ENCODE measurements at places on chromosomes 13 and 19. TPM values are rescaled to one million over a fixed set of nuclear protein-coding genes. Genes with fewer than 3 reads are reported as not detected.

- DNase-seq: no peak
Observed at GRCh38 chr13:107743526-107743925, 471.8 kb downstream of the LIG4 start.

DNA sequence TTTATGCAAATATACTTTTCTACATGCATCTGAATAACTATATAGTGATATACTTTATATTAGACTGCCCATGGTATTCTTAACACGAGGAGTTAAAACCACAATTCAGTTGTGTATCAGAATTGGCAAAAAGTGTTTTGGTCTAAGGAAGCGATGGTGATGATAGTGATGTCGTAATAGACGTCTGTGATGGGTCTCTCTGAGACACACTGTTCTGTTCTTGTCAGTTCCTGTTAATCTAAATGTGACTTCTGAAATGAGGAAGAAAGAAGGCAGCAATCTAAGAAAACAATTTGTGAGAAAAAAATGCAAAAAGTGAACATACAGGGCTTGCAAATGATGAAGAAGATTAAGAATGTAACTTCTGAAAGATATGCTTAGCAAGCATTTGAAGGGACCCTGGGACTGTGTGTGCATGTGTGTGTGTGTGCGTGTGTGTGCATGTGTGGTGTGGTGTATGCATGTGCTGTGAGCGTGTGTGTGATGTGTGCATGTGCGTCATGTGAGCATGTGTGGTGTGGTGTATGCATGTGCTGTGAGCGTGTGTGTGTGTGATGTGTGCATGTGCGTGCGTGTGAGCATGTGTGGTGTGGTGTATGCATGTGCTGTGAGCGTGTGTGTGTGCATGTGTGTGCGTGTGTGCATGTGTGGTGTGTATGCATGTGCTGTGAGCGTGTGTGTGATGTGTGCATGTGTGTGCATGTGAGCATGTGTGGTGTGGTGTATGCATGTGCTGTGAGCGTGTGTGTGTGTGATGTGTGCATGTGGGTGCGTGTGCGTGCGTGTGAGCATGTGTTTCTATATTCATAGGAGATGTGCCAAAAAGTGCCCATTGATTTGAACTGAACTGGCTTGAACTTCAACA lies 131.8 kb downstream of the IRS2 start:
- no peak for DNase-seq

The ZNF580 gene
- total RNA-seq: 111 TPM

GRCh38 chr19:1248786-1249297 lies 459 bp downstream of the MIDN start:
- DNase-seq: peak; percentile 91

- DNase-seq: peak; percentile 8
Observed at GRCh38 chr13:57629821-57630235, 1.7 kb upstream of the PCDH17 start.

The ZNF358 gene
- 10.2 TPM for total RNA-seq

DNA sequence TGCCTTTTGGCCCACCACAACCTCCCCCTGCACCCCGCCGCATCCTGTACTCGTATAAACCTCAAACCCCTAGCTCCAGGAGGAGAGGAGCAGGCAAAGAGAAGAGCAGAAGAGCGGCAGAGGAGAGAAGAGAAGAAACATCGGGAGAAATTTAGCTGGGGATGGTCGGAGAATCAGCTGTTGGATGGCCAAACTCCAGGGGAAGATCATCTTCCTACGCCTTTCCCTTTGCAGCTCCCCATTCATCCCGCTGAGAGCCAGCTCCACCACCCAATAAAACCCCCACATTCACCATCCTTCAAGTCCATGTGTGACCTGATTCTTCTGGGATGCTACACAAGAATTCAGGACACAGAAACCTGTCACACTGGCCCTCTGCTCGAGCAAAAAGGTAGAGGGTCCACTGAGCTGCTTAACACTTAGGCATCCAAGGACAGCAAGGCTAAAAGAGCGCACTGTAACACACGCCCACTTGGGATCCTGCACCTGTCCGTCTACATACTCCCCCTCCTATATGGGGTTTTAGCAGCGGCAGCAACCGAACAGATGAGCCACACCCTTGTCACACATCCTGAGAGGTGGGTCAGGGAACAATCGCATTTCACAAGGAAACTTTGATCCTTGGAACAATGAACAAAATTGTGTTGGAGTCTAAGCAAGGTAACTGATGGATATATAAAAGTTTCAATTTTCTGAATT lies 51.6 kb upstream of the MIR17HG start:
- no peak for DNase-seq

The SCGB2B2 gene
- 0.82 TPM for total RNA-seq

The ZNF208 gene
- total RNA-seq: 3.3 TPM

- no peak for DNase-seq
Observed at GRCh38 chr13:79481685-79482052, 714 bp downstream of the NDFIP2 start.

The APLP1 gene
- not detected for total RNA-seq

DNA sequence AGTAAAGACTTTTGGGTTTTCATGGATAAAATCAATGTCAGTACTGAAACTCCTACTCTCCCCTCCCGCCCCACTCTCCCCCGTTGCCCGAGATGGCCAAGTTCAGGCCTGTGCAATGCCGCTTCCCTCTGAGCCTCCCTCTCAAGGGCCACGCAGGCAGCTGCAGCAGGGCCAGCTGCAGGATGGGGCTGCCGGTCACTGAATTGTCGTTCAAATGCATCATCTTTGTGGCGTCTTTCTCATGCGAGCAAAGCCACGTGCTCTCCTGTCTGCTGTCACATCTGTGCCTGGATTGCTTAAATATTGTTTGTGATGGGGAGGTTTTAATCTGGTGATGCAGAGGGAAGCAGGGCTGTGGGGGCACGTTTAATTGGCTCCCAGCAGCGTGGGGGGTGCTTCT lies 26.6 kb downstream of the SHISA2 start:
- no peak for DNase-seq

DNA sequence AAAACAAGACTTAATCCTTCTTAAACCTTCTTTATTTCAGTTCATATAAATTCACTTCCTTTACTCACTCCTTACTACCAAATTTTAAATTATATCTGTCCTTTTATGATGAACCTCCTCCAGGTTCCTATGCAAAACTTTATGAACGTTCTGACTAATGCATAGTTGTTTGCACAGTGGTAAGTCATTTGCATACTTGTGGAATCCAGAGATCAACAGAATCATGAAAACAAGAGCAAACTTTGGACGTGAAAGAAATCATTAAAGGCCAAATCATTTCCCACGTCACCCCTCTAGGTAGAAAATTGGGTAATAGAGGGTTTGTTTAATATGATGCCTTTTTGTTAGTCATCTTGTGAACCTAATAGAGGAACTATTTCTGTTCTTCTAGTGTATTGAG lies 32.3 kb upstream of the MYCBP2 start:
- no peak for DNase-seq

DNA sequence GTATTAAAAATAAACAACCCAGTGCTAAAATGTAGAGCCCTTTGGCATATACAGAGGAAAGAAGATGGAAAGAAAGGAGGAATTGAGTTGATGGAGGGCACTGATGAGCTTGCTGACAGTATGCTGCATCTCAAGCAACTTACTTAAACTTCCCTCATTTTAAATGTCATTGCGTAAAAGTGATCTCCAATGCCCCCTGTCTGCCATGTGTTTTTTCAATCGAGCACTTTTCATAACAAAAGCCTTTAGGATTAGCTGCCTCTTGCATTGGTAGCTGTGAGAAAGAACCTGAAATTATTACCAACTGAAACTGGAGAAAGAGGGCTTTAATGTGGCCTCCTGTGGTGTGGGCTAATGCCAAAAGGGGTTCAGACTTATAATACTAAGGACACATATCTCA lies 541.6 kb downstream of the SUCLA2 start:
- DNase-seq: no peak

- DNase-seq: no peak
Observed at GRCh38 chr13:104461049-104461448, 1394.8 kb upstream of the SLC10A2 start.

DNA sequence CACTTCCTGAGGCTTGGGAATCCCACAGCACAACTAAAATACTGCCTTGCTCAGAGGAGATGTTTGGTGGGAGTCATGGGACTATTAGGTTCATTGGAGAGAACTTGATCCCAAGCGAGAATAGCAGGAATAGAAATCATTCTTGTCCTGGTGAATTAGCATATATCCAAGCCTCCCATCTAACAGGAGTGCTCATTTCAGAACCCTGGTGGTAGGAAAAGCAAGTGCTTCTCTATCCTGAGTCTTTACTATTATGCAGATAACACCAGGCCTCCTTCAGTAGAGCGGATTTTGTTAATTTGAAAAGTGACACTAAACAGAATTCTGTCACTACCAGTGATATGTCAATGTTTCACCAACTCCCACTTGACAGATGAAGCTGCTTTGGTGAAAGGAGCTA lies 199.5 kb downstream of the ATP8A2 start:
- DNase-seq: no peak

GRCh38 chr19:35042056-35042730 lies 672 bp downstream of the HPN start:
- no peak for DNase-seq

DNA sequence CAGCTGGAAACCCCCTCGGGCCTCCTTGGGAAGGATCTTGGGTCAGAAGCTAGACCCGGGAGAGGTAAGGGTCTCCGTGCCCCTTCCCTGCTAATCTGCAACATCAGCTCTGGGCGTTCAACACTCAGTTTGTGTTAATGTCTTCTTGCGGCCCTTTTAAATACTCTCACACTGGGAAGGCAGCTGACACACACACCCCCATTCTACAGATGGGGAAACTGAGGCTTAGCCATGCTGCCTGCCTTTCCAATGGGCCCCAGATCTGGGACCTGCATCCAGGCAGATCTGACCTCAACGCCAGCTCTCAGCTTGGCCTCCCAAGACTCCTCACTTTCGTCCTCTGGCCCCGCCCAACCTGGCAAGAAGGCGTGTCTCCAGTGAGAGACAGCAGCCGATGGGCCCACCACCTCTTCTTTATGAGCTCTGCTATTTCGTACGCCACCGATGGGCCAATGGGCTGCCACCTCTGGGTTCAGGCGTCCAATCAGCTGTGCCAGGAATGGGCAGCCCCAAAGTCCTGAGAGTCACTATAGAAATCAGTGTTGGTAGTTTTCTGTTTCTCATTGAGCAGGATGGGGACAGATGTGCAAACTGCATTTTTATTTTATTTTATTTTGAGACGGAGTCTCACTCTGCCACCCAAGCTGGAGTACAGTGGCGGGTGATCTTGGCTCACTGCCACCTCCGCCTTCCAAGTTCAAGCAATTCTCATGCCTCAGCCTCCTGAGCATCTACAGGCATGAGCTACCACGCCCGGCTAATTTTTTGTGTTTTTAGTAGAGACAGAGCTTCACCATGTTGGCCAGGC lies 43.8 kb downstream of the DNM2 start:
- no peak for DNase-seq

The TTC9B gene
- not detected for total RNA-seq

- DNase-seq: no peak
Observed at GRCh38 chr13:86710896-86711295, 911.7 kb upstream of the SLITRK6 start.

GRCh38 chr19:15427350-15427700 lies 8.5 kb upstream of the AKAP8L start:
- DNase-seq: no peak

- no peak for DNase-seq
Observed at GRCh38 chr13:81609335-81609734, 1268.4 kb upstream of the SPRY2 start.

The SLC5A5 gene
- total RNA-seq: 2.6 TPM

- DNase-seq: no peak
Observed at GRCh38 chr13:48908381-48909055, 67.2 kb upstream of the FNDC3A start.

GRCh38 chr13:41284512-41285288 lies 21.3 kb upstream of the MTRF1 start:
- DNase-seq: no peak

DNA sequence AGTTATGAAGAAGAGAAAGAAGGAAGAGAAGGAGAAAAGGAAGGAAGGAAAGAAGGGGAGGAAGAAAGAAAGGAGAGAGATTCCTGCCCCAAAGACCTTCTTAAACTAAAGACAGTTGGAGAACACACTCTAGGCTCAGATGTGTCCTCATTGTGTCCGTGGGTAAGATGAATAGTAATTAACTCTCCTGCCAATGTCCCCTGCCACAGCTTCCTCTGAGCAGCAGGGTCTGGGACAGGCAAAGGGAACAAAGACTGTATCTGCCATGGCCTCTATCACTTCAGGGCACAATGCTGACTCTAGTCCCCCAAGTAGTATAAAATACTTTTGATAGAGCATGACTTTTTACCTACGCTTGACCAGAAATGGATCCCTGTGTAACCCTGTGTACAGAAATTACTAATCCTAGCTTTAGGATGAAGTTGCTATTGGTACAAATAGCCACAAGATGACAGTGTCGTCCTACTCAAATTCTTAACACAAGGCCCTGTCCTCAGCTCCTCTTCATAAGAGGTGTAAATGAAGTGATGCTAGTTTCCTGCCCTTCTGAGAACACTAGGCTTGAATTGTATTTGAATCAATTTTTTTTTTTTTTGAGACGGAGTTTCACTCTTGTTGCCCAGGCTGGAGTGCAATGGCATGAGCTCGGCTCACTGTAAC lies 186.2 kb upstream of the GPR12 start:
- DNase-seq: no peak

DNA sequence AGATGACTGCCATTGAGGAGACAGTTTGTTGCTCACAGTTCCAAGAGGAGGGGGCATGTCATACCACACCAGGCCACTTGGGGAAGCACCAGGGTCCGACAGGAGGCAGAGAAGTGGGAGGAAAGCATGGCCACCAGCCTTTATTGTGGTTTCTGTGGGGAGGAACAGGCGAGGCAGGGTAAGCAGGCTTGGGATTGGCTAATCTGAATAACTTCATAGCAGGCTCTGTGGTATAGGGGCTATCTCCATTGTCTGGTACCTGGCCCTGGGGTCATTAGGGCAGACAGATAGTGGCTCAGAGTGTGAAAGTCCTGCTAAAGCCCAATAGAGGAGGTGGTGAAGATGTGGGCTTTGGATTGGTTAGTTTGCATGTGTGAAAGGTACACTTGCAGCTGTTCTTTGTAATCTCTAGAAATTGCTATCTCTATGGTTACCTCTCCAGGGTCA lies 35.5 kb downstream of the CBY2 start:
- DNase-seq: no peak

- DNase-seq: no peak
Observed at GRCh38 chr13:69904784-69905183, 202.8 kb upstream of the ATXN8OS start.

The TINCR gene
- 2.3 TPM for total RNA-seq

- no peak for DNase-seq
Observed at GRCh38 chr13:106473154-106473553, 62.3 kb downstream of the EFNB2 start.

GRCh38 chr13:33180122-33180804 lies 105.3 kb downstream of the STARD13 start:
- no peak for DNase-seq

- no peak for DNase-seq
Observed at GRCh38 chr13:24706886-24707585, 26.8 kb downstream of the ATP12A start.

The ZNF730 gene
- not detected for total RNA-seq

The WDR62 gene
- 2.5 TPM for total RNA-seq

GRCh38 chr19:7550169-7550770 lies 14.8 kb downstream of the PNPLA6 start:
- DNase-seq: no peak

GRCh38 chr13:46369506-46370277 lies 17.4 kb downstream of the RUBCNL start:
- no peak for DNase-seq

The PCSK4 gene
- 12.0 TPM for total RNA-seq

GRCh38 chr13:95352486-95352885 lies 51.2 kb upstream of the ABCC4 start:
- no peak for DNase-seq

The ZNF44 gene
- total RNA-seq: 71.2 TPM

Data from naive thymus-derived CD8-positive, alpha-beta T cell (primary cell).